ENCODE measurements at places on chromosomes 1 and 21. TPM values are rescaled to one million over a fixed set of nuclear protein-coding genes. Genes with fewer than 3 reads are reported as not detected.

The CCDC190 gene
- 2.2 TPM for total RNA-seq

The CGN gene
- 0.12 TPM for total RNA-seq

The DNAI4 gene
- total RNA-seq, result 2.2 TPM

The OPTC gene
- not detected for total RNA-seq

The IGFN1 gene
- 0.10 TPM for total RNA-seq

The PTGFR gene
- total RNA-seq, result 0.35 TPM

The WNT3A gene
- not detected for total RNA-seq

The RPE65 gene
- not detected for total RNA-seq

The OR2AK2 gene
- not detected for total RNA-seq

The FAM72A gene
- total RNA-seq, result 3.9 TPM

The SIM2 gene
- 1.7 TPM for total RNA-seq

The TRIM45 gene
- total RNA-seq, result 3.0 TPM

The CFHR1 gene
- not detected for total RNA-seq

The UBAP2L gene
- 120 TPM for total RNA-seq

The TMEM167B gene
- 16.9 TPM for total RNA-seq

The TNFRSF9 gene
- 6.7 TPM for total RNA-seq

The NBPF9 gene
- total RNA-seq, result 11.3 TPM

The SLC30A1 gene
- total RNA-seq, result 17.3 TPM

The RNF186 gene
- total RNA-seq, result not detected

The TMEM269 gene
- not detected for total RNA-seq

The OR11L1 gene
- total RNA-seq, result not detected

All from glomerular endothelial cell (primary cell).